Stimulated activated CD4-positive, alpha-beta T cell treated with anti-CD3 and anti-CD28 coated beads, Interleukin-15, amount 100 ng/mL, for 1 hour (primary cell): ENCODE measurements at places on chromosomes 11 and 22.

- no peak for DNase-seq
Observed at GRCh38 chr22:38230108-38230825, 28.5 kb downstream of the MAFF start.

- DNase-seq = no peak
Observed at GRCh38 chr22:48507595-48508350, 1319.9 kb downstream of the BRD1 start.

DNA sequence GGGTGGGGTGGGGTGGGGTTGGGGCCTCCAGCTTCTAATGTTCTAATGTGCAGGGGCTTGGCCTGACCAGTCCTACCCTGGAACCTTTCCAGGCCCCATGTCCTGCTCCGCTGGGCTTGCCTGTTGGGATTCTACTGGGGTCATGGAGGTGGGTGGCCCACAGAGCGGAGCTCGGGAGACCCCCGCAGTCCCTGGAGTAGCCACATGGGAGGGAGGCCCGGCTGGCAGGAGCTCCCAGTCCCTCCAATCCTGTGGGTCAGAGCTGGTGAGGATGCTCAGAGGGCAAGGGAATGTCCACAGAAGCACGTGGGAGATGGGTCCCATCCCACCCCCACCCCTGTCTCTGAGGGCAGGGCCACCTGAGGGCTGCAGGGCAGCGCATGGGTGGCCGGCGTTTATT lies 2.9 kb downstream of the SEPTIN5 start:
- no peak for DNase-seq

DNA sequence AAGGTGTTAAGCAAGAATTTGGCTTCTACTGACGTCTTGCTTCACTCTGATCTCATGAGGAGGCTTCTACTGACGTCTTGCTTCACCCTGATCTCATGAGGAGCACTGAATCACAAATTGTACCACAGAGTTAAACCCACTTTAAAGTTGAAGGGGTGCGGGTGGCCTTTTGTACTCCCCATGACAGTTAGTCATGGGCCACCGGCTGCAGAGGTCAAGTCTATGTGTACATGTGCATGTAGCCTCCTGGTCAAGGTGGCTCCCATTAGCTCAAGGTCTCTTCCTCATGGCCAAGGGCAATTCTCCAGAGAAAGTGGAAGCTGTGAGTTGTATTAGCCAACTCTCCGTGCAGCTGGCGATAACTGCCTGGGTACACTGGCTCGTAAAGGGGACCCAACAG lies 23.1 kb upstream of the FZD4 start:
- no peak for DNase-seq

DNA sequence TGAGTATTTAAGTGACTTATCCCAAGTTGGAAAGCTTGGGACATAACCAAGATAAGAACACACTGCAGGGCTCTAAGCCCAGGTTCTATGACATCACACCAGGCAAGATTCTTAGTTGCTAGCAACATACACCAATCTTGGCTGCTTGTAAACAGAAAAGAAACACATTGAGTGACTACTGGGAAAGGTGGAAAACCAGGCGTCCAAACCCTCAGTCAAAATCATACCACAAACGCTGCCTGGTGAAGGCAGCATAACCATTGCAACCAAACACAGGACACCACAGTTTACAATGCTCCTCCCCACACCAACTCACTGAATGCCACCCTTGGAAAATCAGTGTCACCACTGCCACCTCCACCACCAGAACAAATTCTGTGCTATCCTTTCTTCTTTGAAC lies 379.9 kb downstream of the TTC28 start:
- DNase-seq = no peak

DNA sequence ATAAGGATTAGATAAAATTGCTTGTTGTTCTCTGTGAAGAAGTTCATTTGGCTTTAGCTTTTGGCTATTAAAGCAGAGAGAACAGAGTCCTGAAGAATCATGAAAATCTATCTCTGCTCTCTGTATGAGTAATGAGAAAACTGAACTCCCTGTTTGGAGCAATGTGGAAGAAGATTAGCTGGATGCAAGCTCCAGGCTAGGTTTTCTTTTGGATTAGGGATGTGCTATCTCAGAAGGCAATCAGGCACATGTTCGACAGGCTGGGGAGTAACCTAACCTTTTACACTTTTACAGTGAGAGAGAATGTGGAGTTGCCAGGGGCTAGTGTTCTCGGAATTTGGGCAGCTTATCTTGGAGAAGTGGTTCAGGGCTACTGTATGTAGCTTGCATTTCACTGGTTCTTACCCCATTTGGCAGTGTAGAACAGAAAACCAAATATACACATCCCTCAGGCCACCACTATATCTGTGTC lies 8.5 kb upstream of the SLN start:
- DNase-seq = no peak

- no peak for DNase-seq
Observed at GRCh38 chr22:36221799-36222751, 17.3 kb downstream of the APOL2 start.

DNA sequence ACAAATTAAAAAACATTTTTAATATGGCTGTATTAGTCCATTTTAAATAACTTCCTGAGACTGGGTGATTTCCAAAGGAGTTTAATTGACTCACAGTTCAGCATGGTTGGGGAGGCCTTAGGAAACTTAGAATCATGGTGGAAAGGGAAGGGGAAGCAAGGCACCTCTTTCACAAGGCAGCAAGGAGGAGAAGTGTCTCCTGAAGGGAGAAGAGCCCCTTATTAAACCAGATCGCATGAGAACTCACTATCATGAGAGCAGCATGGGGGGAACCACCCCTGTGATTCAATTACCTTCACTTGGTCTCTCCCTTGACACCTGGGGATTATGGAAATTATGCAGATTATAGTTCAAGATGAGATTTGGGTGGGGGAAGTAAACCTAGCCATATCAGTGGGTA lies 488.6 kb downstream of the ETS1 start:
- no peak for DNase-seq

- no peak for DNase-seq
Observed at GRCh38 chr11:134503100-134503499, 91.1 kb upstream of the B3GAT1 start.

DNA sequence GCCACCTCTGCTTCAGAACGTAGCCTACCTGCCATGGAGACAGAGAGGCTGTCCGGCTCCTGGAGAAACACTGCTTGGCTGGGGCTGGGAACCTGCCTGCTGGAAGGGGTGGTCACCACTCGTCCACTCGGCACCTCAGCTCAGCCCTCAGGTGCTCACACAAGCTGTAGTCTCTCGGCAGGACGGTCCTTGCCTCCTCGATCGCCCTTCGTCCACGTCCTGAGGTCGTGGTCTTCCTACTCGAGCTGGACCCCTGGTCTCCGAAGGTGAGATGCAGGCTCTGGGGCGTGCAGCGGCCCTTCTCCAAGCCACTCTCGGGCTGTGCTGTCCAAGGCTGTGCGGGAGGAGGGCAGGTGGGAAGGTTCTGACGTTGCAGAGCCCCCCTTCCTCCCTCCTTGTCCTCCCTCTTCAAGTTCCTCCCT lies at the start of gene TBX10:
TSS of gene TBX10 (minus strand) at position 326 of the 422 bp plus-strand sequence. CDS start at position 35, 291 bp downstream.
- DNase-seq = no peak

GRCh38 chr11:16862726-16863125 lies 124.3 kb downstream of the C11orf58 start:
- DNase-seq = no peak

DNA sequence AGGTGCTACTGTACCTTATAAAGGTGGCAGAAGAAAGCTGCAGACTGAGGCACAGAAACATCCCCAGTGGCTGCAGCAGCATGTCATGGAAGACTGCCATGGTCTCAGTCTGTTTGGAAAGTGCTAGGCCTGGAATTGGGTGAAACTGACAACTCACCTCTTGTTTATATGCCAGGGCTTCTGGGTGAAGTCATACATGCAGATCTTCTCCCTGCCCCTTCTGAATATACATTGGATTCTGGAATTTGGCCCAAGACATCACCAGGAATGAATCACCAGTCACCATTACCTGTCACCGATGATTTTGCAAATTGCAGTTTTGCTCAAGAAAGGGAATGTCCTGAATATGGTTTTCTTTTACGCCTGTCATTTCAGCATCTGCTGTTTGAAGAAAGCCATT lies at the start of gene PLET1:
TSS of gene PLET1 (minus strand) at position 371 of the 400 bp plus-strand sequence. CDS start at position 100, 271 bp downstream.
- no peak for DNase-seq

GRCh38 chr11:12258451-12258850 lies 118.9 kb upstream of the PARVA start:
- DNase-seq = no peak

DNA sequence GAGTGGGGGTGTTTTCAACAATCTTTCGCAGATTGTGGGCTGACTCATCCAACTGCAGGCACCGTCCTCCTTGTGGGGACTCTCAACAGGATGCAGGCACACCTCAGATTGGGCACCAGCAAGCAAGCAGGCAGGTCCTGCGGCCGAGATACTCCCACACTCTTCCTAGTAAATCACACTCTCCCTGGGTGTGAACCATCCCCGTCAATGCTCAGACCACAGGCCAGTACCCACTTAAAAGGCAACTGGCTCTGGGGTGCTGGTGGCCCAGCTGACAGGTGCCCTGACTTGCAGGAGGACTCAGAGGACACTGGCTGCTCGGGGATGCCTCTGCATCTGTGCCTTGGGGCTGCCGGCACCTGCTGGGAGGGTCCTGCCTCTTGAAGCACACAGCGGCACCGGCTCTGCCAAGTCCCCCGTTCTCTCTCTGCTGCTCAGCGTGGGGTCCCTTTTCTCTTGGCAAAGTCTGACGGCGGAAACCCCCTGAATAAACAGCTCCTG lies 282.5 kb downstream of the CTTN start:
- no peak for DNase-seq

GRCh38 chr22:29904020-29904419 lies 21.0 kb downstream of the MTMR3 start:
- DNase-seq = no peak

GRCh38 chr11:64839335-64839734 lies 5.1 kb downstream of the CDC42BPG start:
- DNase-seq = no peak

- DNase-seq = no peak
Observed at GRCh38 chr11:44267006-44267749, 42.8 kb downstream of the ALX4 start.
